Cardiac ventricle fibroblast (primary cell): ENCODE measurements at places on chromosomes 1 and 21. TPM values are rescaled to one million over a fixed set of nuclear protein-coding genes. Genes with fewer than 3 reads are reported as not detected.

The ARMH1 gene
- total RNA-seq: 1.00 and 2.2 TPM in 2 replicates

The TRIM45 gene
- 2.2 TPM in 2 replicates for total RNA-seq

The EFNA1 gene
- total RNA-seq: 9.2 and 14.2 TPM in 2 replicates

The HAX1 gene
- 50.7 and 70.5 TPM in 2 replicates for total RNA-seq

The NR1I3 gene
- not detected in 2 replicates for total RNA-seq

The PAPPA2 gene
- 0.31 and 0.54 TPM in 2 replicates for total RNA-seq

The CELA3A gene
- total RNA-seq: not detected in 2 replicates

The SPATA21 gene
- not detected in 2 replicates for total RNA-seq

The ZNF691 gene
- total RNA-seq: 5.2 and 5.7 TPM in 2 replicates

The MMEL1 gene
- total RNA-seq: not detected in 2 replicates

The ADGRL4 gene
- 25.9 and 28.6 TPM in 2 replicates for total RNA-seq

The NR5A2 gene
- 0.25 and 0.44 TPM in 2 replicates for total RNA-seq
